Omental fat pad (tissue), 4 donors: ENCODE measurements at places on chromosomes 2 and 18.

GRCh38 chr2:20949256-20949655 is 94.6 kb downstream of the APOB start:
- no peak for DNase-seq

DNA sequence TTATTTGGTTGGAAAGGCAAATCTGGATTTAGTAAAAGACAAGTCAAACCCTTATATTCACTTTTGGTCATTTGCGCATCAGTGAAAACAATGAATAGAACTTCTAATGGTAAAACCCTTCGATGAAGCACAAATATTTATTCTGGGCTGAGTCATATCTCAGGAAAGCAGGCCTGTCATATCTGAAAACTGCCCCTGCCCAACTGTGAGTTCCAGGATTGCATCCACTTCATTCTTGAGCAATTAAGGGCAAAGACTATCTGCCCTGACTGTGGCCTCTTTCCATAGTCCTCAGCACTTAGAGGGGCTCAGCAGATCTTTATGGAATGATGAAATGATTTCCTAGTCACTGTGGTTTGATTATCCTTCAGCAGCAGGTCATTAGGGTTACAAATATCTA is 795.2 kb upstream of the ID2 start:
- DNase-seq = no peak

DNA sequence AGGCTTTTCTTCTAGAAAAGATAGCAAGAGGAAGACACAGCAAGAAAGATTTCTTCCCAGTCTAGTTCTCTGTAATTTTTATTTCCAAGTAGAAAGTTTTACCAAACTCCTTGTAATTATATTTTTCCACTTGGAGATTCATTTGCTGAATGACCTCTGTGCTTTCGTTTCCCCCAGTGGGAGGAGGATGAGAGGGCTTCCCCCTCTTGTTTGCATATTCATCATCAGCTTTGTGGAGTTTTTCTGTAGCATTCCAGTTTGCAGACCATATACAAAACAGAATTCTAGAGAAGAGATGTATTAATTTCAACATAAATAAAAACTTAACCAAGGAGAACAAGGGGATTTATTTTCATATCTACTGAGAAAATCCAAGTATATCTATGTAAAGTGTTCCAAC is 51.3 kb downstream of the RMDN2 start:
- no peak for DNase-seq

DNA sequence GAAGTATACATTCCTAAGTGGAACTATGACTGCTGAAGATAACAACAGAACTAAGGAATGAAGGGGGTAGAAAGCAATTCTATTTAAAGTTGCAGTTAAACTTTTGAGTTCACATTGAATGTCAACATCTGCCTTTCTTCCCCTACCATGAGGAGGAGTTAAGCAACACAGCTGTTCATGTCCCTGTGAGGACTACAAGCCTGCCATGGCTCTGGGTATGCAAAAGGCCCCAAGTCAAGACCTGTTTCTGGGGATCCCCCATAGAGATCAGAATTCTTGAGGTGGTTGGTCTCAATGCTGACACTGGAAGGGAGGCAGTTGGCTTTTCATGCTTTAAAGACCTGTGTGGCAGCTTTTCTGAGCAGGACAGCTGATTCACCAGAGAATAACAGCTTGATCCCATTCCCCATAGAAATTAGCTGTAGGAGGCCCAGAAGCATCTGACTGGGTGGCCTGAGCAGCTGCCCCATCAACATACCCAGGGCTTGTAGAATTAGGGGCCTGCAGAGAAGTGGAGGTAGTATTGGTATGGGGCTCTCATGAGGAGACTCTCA is 131.0 kb downstream of the SETBP1 start:
- no peak for DNase-seq

DNA sequence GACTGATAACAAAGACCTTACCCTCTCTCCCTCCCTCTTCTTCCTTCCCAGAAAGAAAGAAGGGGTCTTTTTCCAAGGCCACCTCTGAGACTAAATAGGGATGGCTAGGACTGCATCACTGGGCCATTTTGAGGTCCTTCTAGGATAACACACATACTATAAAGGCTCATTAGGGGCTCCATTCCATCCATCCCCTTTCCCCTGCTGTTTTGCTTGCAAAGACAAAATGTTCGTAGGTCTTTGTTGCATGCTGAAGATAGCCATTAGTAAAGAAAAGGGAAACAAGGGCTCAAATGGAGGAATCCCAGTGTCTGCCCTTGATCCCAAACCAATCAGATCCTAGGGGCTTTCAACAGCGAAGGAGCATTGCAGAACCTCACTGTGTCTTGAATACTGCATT is 344.3 kb downstream of the CYP26B1 start:
- DNase-seq = no peak

- no peak for DNase-seq
These were observed 76.4 kb downstream of the LTBP1 start for GRCh38 chr2:33022989-33023727.

- no peak for DNase-seq
These were observed 293 bp upstream of the D2HGDH start for GRCh38 chr2:241734208-241734466.

GRCh38 chr2:101803128-101803527 is 105.6 kb downstream of the MAP4K4 start:
- no peak for DNase-seq

DNA sequence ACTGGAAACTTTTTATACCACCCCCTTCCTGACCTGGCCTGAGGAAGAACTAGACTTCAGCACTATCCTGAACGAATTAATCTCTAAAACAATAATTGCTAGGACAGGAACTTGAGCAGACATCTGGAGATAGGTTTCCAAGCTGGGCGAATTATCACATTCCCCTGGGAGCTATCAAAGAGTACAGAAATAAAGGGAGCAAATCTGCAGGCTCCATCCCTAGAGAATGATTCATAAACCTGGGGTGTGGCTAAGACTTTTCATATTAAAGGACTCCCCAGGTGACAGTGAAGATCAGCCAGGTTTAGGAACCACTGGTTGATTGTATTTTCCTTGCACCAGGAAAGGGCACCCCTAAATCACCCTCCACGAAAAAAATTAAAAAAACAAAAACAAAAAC is 105.6 kb upstream of the NOL4 start:
- DNase-seq = no peak

DNA sequence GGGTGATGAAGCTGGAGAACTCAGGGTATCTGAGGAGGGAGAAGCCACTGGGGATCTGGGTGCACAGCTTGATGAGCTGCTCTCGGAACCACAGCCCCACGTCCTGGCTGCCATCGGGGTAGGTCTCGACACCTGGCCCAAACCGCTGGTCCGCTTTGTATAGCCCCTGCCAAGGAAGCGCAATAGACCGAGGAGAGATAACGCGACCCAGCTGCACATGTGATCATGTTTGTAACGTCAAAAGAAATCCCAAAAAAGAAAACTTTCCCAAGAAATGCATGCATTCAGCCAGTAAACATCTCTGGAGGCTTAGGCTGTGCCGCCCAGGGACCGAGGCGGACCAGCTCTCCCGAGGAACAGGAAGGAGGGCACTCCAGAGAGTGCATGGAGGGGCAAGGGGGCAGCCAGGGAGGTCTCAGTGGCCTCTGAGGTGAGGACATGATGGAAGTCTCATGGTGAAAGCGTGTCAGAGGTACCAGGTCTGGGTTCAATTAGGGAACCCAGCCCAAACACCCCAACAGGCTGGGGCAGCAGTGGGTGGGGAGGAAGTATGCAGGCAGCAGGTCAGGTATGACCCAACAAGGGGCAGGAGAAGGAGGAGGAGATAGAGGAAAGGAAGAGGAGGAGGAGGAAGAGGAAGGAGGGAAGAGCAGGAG is 28.3 kb downstream of the ANKMY1 start:
- DNase-seq = no peak

DNA sequence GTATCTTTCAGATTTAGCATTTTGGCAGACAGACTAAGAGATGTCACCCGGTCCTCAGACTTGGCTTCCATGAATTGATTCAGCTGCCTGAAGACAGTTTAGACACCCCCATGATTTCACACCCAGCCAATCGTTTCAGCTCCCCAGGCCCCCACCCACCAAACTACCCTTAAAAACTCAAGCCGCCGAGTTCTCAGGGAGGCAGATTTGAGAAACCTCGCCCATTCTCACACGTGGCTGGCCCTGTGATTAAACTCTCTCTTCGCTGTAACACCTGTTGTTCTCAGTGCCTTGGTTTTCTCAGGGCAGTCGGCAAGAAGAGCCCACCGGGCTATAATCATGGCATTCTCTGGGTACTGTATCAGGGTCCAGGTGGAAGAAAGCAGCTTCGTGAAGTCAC is 35.2 kb downstream of the UXS1 start:
- DNase-seq = no peak

- no peak for DNase-seq
These were observed 183.0 kb downstream of the MYO5B start for GRCh38 chr18:50011813-50012435.

GRCh38 chr2:221802089-221802488 is 230.0 kb upstream of the EPHA4 start:
- no peak for DNase-seq

GRCh38 chr2:41087946-41088345 is 636.1 kb upstream of the SLC8A1 start:
- no peak for DNase-seq

- DNase-seq = no peak
These were observed 132.8 kb upstream of the NCK2 start for GRCh38 chr2:105611811-105612424.

DNA sequence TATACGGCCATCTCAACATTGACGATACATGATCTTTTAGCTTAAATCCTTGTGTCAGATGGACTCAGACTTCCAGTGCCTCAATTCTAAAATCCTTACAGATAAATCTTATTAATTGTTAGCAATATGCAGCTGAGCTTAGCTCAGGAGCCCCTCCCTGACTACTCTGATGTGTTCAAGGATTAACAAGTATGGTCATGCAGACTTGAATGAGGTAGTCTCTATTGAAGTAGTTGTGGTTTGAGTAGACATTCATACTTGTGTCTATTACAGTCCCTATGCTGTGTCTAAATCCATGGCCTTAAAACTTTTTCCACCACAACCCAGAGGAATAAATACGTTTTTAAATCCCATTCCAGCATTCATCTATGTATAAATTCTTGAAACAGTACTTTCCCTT is 119.5 kb downstream of the NUP35 start:
- DNase-seq = no peak

DNA sequence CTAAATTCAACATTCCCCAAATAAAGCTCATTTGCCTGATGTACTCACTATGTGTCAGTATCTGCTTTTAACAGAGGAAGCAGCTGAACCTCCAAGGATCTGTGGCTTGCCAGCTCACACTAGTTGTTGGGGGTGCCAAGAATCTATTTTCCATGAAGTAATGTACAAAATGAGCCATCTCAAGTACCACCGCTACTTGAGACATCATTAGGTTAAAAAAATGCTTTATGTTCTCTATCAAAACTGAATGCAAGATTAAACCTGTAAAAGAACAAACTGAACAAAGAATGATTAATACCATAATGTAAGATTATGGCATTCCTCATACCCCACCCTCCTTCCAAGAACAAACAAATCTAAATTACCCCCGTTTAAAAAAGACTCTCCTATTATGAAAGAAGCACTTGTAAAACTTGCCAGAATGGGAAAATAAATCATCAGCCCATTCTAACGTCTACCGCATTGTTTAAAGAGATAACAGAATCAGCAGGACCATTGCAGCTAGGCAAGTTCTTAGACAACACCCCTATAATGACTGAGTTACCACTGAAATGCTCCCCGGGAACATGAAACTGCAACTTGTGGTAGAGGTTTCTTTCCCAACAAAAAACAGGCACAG is 471.6 kb downstream of the DLGAP1 start:
- no peak for DNase-seq

DNA sequence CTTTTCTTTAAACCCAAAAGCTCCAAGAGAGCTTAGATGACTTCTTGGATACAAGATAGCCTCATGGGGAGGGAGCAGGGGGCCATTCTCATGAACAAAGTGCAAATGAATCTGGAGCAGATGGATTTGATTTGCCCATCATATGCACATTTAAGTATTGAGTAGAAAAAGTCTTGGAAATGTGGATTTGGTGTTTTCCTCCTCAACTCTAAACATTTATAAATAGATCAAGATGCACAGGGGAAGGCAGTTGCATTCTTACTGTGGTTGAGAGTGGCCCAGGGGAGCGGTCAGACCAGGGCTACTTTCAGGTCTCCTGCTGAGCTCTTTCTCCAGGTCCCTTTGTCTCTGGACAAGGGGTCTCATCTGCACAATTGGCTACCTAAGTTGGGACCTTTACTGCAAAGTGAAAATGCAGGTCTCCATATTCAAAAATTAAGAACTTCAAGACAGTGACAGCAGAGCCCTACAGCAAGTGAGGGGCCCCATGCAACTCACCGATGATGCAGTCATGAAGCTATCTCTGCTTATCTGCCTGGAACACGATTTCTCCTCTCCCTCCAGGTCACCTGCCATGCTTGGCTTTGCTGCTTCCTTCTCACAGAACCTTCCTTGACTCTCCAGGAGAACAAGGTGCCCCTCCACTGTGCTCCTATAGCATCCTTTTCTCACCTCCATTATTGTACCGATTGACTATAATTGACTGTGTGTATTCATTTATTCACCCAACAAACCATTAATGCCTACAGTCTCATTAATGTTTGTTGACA is 145.4 kb downstream of the LPIN1 start:
- no peak for DNase-seq
